ENCODE measurements at places on chromosomes 16 and 17.

DNA sequence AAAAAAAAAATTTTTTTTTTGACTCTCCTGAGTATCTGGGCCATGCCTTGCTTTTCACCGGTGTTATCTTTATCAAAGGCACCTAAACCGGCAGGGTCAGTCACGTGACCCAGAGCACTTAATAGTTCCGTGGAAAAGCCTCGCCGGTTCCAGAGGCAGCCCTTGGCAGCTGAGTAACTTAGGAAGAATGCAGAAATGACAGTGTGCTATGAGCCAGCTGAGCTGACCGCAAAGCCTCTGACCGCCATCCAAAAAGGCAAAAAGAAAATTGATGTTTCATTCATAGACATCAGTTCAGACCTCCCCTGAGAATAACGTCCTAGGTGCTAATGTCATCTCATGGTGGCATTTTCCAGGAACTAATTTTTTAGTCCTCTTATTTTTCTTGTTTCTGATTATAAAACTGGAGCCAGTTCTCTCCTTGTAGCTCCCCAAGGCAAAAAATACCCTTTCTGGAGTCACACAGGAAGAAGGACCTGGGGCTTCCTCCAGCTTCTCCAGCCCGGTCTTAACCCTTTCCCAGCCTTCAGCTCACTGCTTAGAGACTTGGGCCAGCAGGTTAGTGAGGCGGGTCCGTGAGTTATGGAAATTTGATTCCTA lies 122.6 kb downstream of the SOCS1 start:
- DNase-seq: peak; percentile 7

- no peak for DNase-seq
These were observed 636 bp upstream of the ERN1 start for GRCh38 chr17:64130559-64131001.

DNA sequence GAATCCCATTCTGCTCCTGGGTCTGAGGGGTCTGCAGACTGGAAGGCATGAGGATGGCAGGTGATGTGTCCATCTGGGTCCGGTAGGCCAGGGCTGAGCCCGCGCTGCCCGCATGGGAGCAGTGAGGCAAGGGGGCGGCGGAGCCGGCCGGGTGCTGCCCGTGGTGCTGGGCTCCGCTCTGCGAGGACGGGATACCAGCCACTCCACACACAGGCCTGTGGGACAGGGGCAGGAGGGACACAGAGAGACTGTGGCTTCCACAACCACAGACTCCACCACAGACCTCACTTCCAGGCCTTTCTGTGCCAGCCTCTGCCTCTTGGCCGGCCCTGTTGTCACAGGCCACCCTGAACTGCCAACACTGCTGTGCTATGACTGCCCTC lies 25.4 kb downstream of the MAP1LC3B start:
- DNase-seq: no peak

DNA sequence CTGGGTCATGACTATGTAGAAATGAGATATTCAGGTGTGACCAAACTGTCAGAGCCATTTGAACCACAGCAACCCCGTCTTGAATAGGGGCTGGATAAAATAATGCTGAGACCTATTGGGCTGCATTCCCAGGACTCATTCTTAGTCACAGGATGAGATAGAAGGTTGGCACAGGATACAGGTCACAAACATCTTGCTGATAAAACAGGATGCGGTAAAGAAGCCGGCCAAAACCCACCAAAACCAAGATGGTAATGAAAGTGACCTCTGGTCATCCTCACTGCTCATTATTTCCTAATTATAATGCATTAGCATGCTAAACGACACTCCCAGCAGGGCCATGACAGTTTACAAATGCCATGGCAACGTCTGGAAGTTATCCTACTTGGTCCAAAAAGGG lies 545.5 kb downstream of the TMEM114 start:
- DNase-seq: no peak

DNA sequence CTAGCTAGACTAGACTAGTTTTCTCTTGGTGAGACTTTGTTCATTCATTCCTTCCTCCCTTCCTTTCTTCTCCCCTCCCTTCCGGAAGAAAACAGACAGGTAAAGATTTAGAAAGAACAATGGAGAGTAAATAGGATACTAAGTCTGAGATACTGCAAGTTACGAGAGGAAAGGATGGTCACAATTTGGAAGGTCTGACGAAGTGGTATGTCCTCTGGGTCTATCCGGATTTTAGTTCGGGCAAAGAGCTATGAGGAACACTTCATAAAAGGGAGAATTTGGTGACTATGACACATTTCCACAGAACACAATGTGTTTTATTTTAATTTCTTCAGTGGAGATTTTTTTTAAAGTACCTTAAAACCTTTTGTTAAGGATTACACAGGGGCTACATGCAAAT lies 107.7 kb downstream of the BRIP1 start:
- no peak for DNase-seq

- no peak for DNase-seq
These were observed 147.3 kb upstream of the KCNJ18 start for GRCh38 chr17:21545064-21545463.

- DNase-seq: no peak
These were observed 34.7 kb upstream of the KCNJ16 start for GRCh38 chr17:70040336-70040735.

DNA sequence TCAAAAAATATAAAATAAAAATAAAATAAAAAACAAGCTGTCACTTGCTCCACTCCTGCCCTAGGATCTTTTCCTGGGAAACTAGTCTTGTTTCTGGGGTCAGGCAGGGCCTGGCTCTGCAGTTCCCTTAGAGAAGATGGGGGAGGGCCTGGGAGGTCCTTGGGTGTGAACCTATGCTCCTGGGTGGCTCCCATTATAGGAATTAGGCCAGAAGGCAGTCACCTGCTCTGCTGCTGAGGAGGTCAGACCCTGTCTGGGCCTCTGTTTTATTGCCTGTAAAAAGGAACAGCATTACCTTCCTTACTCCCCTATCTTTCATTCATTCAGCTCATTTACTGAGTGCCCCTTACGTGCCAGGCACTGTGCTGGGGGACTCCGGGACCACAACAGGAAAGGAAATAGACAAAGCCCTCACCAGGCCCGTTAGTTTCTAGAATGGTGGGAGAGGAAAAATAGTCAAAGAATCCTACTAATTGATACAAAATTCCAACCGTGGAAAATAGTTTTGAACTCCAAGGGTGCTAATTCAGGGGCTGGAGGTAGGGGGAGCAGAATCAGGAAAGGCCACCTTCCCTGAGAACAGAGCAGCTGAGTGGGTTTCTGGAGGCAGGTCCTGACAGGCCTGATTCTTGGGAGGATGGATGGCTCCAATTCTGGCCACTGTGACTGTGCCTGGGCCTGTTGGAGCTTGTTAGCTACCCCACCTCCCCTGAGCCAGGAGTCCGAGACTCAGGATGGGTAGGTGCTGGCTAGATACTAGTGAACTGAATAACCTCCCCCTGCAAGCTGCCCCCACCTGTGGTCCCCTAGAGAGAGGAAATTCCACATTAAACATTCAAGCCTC lies 1.3 kb upstream of the SLC46A1 start:
- peak; percentile 51 for DNase-seq

DNA sequence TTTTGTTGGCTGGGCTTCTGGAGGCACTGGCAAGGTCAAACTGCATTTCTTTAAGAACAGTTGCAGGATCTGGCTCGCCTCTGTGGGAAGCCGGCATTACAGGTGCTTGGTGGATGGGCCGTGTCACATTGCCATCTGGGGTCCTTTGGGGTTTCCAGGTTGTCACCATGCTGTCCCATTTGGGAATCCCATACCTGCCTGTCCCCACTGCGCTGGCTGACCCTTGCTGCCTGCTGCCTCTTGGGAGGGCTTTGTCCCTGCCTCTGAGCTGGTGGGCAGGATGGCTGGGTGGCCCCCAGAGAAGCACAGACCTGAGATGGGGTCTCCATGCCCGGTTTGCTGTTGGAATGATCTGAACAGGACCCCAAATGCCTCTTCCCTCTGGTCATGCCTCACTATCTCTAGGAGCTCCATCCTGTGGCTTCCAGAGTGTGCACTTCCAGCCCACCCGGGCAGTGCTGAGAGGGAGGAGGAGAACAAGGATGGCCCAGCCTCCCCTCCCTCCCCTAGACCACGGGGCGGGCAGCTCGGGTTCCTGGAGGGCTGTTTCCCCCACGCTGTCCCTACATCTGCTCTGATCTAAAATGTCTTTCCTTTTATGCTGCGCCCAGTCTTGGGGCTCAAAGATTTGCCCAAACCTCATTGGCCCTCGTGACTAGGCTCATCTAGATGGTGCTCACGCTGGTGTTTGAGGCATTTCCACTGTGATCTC lies 28.0 kb downstream of the OR1D5 start:
- DNase-seq: no peak

DNA sequence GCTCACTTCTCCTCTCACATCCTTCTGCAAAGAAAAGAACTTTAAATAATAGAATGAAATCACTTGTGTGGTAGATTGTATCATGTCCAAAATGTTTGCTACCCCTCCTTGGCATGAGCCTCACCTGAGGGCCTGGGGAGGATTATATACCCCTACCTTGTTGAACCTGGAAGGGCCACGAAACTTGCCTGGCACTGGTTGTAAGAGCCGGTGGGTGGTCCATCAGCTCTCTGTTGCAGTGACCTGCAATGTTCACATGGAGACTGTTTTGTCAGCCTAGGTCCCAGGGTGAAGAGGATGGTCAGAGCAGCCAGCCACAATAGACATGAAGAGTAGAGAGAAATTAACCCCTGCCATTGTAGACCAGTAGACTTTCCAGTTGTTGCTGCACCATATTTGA lies 10.2 kb downstream of the RSAD1 start:
- DNase-seq: no peak

- DNase-seq: peak; percentile 93
These were observed 789 bp downstream of the ITPRIPL2 start for GRCh38 chr16:19114359-19115147.

DNA sequence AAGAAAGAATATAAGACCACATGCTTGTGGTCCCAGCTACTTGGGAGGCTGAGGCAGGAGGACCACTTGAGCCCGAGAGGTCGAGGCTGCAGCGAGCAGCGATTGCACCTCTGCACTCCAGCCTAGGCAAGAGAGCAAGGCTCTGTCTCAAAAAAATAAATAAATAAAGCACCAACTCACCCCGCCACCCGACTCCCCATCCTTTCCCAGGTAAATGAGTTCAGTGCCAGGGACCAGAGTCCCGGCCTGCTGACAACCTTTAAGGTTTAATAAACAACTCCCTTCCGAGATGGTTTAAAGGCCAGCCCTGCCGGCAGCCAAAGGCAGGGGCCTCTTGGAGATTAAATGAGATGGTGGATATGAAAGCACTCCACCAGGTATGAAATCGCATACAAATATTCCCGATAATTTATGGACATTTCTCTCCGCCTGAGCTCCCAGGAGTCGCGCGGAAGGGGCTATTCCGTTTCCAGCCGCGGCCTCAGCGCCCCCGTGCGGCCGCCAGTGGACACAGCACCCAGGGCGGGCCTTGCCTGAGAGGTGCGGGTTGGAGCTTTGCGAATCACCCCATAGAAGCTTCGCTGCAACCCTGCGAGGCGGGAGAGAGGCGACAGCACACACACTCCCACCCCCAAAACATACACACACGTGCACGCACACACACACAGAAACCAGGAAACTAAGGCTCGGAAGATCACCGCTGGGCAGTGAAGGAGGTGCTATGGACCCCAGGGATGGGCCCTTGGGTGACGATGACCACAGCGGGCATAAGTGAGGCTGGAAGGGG lies 4.0 kb upstream of the RPL38 start:
- DNase-seq: peak; percentile 85

DNA sequence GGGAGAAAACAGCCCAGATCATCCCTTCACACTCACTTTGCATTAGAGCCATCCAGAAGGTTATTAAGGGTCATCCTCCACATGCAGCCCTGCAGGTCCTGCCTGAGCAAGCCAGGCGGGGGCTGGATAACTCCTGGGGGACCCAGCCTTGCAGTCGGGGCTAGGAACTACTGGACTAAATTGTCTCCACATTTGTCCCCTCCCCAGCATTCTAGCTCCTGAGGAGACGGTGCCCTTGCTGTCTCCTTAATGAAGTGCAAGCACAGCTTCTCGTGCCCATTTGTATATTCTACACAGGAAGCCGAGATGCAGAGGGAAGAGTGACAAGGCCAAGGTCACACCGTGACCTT lies 185.2 kb downstream of the C16orf95 start:
- DNase-seq: no peak
